ENCODE measurements at places on chromosomes 4 and X.

GRCh38 chr4:15078682-15079642, 76.7 kb downstream of the CPEB2 start:
- DNase-seq: no peak

DNA sequence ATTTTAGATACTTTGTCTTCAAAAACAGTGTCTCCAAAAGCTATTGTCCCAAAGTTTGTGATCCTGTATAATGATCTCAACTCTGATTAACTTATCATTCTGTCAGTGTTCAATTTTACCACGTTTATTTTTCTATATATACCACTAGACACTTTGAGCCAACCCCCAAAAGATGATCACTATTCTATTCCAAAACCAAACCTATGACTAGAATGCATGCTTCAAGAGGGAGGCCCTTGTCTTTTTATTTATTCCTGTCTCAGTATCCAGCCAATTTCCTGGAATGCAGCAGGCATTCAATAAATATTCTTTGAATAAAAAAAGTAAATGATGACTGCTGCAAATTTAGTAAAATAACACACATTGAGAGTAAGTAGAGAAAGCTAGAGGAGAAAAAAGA, 275.6 kb downstream of the LDB2 start:
- DNase-seq: no peak

- DNase-seq: no peak
These were observed 154.1 kb downstream of the BANK1 start for GRCh38 chr4:101944649-101945048.

DNA sequence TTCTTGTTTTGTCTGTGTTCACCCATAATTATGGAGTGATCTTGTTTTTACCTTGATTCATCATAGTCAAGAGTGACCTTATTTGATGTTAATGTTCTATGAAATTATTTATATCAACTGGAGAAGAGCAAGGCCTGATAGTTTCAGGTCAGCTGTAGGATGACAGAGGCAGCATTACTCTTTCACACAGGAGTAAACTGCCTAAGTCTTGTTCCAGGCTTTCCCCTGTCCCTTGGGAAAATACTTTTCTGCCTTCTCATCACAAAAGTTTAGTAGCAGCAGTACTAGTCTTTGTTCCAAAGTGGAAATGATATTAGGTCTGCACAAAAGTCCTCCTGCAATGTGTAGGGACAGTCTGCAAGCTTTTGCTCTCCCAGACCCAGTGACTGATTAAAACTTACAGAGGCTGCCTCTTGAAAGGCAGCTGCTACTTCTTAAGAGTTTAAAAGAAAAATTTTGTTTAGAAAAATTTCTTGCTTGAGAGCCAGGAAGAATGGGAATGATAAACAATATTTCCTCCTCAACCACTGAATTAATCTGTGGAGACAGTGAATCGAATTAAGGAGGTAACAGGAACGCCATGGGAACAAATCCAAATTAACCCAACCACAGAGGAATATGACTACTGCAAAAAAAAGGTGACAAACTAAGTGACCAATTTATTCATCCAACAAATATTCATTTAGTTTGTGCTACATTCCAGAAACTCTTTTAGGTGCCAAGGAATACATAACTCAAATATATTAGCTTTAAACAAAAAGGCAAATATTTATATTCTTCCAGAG, 991.4 kb upstream of the PABPC4L start:
- no peak for DNase-seq

DNA sequence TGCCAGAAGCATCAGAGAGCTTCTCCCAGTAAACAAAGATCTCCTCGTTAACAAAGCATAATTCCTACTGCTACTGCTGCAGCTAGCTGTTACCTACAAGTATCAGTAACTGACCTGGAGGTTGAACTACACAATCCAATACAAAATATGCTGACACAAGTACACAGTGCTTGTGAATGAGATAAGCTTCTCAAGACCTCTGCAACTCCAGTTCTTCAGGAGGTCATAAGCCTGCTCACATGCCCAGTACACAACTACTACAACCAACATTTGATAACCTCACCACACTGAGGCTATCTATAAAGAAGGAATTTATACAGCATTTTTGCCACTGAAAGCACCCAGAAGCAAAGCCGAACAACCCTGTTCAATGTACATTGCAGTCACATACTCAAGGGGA, 66.7 kb upstream of the SMARCAD1 start:
- no peak for DNase-seq

DNA sequence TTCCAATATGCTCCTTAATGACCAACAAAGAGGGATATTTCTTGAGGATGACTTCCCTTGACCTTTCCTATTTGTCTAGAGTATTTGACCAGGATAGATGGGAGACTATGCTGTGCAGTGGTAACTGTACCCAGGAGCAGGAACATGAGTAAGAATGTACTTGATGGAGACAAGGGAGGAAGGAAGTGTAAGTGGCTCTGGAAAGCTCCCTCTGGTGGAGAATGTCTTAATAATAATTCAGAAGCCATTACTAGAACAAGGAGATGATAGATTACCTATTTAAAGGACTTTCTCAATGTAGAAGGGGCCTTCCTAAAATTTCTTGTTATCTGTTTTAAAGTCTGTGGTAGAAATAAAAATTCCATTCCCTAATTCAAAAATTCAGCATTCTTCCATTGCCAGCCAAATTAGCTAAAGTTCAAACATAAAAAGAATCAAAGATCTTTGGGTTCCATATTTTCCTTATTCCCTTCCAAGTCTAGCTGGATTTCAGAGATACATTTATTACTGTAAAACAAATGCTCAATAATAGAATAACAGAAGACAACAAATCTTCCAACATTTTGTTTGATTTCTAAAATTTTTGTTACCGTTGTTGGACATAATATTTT, 83.8 kb downstream of the GRID2 start:
- no peak for DNase-seq

- no peak for DNase-seq
These were observed 76.0 kb upstream of the SMARCA5 start for GRCh38 chr4:143437476-143437875.

- DNase-seq: no peak
These were observed 1.6 kb downstream of the PAPSS1 start for GRCh38 chr4:107718351-107718965.

GRCh38 chr4:110472583-110473329, 3.2 kb upstream of the ENPEP start:
- DNase-seq: no peak

GRCh38 chrX:149641432-149641831, 9.8 kb upstream of the TMEM185A start:
- no peak for DNase-seq

DNA sequence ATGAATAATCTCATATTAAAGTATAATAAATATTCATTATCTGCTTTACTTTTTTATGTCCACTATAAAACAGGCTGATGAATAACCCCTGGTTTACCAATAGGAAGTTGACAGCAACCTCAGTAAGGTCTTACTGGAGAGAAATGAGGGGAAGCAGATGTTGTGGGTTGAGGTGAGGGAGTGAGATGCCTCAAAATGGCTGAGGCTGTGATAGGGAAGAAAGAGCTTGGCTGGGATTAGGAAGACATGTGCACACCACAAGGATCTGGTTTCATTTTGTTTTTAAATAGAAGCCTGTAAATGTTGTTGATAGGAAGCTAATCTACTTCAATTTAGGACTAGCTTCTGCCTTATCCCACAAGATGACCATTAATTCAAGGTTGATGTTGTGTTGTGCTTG, 14.4 kb upstream of the CYBB start:
- DNase-seq: no peak

DNA sequence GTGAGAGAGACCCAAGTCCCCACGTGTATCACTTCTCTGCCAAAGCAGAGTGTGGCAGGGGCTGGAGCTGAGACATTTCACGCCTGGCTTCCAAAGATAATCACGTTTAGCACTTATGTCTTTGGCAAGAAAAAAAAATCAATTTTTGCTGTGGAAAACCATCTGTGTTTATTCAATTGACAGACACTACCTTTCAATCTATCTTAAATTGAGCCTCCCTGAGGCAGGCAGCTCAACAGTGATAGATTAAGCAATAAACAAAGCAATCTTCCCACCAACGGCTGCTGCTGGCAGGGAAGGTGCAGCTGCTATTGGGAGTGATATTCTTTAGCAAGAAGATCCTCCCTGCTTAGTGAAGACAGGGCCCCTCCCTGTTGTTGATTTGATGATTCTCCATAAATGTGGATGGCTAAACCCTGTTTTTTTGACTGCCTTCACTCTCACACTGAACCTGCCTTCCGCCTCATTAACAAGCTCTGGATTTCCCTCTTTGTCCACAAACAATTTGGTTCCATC, 11.6 kb upstream of the MAGEB17 start:
- DNase-seq: no peak

GRCh38 chrX:127732709-127733108, 319.5 kb downstream of the ACTRT1 start:
- DNase-seq: no peak

- no peak for DNase-seq
These were observed 68.4 kb downstream of the TAPT1 start for GRCh38 chr4:16157609-16158503.

GRCh38 chr4:155161357-155161756, 47.1 kb upstream of the NPY2R start:
- no peak for DNase-seq

- no peak for DNase-seq
These were observed 1.1 kb downstream of the RPS6KA6 start for GRCh38 chrX:84186603-84187532.

DNA sequence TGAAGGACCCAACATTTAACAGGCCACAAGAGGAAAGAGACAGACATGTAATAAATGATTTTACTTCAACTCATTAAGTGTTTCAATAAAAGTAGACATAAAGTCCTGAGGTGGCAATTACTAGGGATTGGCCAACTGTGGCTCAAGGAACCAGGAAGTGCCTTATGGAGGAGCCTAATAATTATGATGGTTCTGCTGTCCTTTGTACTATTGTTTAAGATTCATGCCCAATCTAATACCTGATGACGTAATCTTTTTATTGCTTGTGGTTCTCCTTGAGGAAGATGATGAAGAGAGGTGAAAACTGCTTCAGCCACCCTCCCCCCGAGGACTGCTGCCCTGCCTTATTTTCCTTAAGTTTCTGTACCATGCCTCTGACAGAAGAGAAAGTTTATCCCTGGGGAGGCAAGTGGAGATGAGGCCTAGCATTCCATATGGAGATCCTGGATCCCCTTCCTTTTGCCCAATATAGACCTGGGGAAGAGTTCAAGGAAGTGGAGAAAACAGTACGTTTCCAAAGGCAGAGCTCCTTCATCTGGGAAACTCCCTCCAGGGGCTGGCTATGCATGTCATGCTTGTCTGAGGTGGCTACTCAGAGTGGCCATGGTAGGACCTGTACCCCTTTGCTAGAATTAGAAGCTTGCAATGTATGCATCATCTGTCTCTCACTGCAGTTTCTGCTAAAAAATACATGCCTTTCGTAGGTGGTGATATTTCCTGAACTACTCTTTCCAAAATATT, 56.8 kb upstream of the FAT1 start:
- no peak for DNase-seq

DNA sequence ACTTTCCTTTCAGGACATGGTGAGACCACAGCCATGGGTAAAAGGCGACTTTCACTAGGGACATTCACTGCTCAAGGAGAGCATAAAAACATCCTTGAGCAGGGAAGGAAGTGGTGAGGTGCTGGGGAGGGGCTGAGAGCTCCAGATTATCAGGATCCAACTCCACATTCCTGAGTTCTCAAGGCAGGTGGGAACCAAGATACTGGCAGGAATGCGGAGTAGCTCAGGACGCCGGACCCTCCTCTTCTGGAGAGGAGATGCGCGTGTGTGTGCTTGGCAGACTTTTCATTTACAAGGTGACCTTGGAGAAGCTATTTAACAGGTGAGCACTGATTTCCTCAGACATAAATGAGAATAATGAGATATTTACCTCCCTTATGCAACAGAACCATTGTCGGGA, 41.3 kb upstream of the TXK start:
- no peak for DNase-seq

DNA sequence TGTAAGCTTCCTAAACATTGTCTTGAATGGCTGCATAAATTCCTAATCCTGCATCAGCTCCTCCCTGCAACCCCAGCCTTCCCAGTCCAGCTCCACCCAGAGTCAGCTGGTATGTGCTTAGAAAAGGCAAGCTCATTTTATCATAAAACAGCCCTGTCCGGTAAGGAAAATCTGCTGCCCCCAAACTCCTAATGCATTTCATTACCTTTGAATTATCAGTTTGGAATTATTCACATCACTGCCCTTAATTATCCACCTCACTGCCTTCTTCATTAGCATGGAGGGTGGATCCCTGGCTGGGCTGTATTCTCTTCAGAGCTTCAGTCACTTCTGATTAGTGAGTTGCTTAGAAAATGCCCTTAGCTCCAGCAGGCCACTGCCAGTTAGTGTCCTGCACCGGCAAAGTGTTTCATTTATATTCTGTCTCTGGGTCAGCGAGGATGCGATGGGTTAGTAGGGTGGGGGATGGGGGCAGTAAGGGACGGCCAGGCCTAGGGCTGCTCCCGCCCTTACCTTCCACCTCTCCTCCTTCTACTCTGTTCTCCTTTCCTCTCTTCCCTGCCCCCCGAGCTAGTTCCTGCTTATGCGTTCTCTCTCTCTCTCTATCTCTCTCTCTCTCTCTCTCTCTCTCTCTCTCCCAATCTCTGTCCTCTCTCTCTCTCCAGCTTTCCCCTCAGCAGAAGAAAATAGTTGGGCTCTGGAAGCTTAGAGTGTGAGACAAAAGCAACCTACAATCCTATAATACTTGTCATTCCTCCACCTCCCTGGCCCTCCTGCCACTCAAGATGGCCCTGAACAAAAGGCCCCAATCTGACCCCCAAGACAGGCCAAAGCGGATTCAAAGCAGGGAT, 174.8 kb upstream of the KLF3 start:
- no peak for DNase-seq

GRCh38 chr4:6964858-6965257, 55.2 kb downstream of the TBC1D14 start:
- DNase-seq: no peak

- no peak for DNase-seq
These were observed 554 bp downstream of the PCDH7 start for GRCh38 chr4:30720661-30721184.

GRCh38 chrX:21174439-21174838, 199.8 kb upstream of the CNKSR2 start:
- DNase-seq: no peak

DNA sequence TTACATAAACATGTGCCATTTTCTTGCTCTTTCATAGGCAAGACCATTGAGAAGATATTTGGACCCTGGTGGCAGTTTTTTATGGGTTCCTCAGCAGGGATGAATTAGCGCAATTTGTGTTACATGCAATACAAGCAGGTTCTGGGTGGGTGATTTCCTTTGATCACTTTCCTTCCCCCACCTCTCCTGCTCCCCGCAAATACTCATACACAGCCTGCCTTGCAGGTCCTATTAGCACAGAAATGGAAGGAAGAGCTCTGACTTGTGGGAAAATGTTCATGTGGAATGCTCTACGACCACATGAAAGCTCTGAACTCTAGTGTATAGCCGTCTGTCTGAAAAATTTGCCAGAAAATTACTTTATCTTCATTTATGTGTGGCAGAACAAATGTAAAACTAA, 361.0 kb upstream of the FAT1 start:
- no peak for DNase-seq

Data from activated T-helper 9 cell treated with anti-CD3 and anti-CD28 coated beads, Interleukin-2, amount 50 U/mL, for 16 hours (primary cell).